ENCODE measurements at places on chromosomes 3 and 15. TPM values are rescaled to one million over a fixed set of nuclear protein-coding genes. Genes with fewer than 3 reads are reported as not detected.

DNA sequence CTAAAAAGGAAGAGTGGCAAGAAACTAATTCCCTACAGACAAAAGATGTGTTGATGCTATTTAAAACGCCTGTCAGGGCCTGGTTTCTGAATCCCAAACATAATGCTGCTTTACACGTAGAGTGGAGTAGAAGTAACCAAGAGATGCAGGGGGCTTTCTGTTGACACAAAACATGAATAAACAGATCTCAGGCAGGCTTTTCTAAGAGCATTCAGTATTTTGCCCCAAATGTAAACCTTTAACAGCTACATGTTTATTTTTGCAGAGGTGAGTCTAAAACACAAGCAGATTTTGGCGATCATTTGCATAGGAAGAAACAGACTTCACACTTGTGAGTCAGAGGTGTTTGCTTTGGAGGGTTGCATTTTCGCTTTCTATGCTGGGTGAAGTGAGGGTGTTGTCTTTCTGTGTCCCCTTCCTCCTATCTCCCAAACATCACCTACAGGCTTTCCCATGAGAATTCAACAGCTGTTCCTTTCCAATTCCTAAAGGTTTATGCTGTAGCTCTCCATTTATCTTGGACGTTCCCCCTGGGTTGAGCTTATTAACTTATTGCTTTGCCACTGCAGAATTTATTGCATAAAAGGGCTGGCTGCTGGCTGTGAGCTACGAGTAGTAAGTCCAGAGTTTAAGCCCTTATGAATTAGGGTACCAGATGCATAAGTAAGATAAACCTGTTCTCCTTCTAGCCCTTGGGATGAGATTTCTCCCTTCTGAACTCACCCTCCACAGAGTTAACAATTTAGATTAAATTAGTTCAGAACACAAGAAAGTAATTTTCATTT is 156.7 kb downstream of the DIPK2A start:
- DNase-seq: no peak

Gene FANCD2
- 5.6 TPM for total RNA-seq

DNA sequence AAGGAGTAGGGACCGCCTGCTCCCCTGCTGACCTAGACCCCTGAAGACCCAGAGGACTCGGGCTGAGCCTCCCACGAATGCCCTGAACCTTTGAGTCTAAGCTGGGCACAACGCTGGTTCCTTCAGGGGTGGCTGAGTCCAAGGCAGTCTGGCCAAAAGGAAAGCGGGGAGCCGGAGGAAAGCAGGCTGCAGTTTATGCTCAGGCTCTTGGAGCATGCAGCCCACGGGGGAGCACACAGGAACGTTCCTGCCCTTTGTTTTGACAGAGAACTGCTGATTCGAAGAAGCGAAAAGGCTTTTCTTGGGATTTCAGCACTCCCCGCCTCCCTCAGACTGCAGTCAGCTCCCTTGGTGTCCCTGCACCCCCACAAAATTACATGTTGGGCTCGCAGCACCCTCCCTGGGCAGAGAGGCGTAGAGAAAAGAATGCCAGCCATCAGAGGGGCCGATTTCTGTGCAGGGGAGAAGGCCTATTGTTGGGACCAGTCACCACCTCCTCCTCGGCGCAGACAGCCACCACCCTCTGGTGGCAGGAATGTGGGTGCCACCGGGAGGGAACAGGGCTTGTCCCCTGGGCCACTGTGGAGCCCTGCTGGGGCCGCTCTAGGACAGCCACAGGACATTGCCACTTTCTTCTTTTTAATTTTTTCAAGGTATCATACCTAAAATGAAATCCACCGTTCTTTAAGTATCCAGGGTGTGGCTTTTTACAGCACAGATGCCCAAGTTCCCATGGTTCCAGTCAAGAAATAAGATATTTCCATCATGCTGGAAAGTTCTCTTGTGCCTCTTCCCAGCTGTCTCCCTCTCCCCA is 72.2 kb downstream of the SMAD6 start:
- peak; percentile 62 for DNase-seq

DNA sequence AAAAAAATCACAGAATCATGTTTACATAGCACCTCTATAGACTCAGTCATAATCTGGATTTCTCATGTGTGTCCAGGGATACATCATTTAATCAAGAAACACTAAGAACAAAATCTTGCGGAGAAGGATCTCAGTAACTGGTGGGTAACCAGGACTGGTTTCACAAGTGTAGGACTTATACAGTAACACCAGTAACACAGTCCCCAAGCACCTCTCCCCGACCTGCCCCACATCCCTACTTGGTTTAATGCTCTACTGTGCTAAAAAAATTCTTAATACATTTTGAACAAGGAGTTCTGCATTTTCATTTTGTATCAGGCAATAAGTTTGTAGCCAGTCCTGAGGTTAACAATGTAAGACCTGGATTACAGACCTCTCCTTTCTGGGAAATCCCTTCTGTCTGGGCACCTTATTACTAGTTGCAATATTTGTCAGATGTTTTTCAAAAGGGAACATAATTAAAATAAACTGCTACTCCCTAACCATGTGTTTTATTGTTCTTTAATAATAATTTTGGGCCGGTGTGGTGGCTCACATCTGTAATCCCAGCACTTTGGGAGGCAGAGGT is 57.6 kb upstream of the BBX start:
- DNase-seq: no peak

- DNase-seq: no peak
These were observed 157.7 kb downstream of the THSD4 start for GRCh38 chr15:71272932-71273331.

DNA sequence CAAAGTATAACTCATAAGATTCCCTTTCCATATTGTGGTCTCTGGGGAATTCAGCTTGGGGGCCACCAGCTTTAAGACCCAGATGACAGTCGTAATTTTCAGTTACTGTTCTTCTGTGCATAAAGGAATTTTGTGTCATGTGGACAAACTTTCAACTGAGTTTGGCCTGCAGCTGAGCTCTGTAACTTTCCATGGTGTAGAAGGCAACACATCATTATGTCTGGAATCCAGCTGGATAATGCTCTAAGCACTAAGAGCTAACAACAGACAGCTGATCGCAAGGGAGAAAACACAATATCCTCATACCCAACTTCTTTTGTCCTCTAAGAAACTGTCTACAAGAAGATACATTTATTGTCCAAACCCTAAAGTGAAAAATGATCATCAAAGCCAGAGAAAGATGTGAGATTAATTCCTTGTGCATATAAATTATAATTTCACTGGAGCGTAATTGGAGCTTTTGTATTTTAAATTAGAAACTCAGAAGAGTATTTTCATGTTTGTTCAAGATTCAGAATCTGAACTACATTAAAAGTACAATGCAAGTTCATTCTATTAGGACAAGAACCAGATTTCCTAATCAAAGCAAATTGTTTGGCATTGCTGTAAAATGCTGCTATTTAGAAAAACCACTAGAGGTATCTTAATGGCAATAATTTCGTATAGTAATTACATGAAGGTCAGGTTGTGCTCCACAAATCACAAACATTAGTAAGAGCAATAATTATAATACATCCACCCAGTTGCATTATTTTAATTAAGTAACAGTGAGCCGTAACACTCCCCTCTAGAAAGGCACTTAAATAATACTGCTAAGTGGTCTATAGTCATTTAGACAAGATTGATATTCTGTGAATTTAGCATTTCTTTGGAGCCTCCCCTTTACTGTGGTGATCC is 218.8 kb downstream of the ATP8B4 start:
- DNase-seq: no peak

DNA sequence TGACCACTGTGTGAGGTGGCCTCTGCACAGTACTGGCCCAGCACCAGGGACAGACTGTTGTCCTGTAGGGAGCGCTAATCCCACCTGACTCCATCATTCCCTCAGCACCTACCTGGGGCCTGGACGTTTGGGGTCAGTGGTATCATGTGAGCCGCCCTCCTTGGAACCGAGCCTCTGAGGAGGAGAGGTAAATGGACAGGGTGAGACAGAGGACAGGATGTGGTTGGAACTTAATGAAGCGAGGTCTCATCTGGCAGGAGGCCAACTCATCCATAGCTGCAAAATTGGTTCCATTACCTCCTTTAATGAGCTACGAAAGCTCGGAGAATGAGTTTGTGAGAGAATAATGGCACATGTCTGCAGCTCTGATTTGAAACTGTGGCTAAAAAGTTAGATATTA is 13.9 kb downstream of the MAPKAPK3 start:
- DNase-seq: no peak

DNA sequence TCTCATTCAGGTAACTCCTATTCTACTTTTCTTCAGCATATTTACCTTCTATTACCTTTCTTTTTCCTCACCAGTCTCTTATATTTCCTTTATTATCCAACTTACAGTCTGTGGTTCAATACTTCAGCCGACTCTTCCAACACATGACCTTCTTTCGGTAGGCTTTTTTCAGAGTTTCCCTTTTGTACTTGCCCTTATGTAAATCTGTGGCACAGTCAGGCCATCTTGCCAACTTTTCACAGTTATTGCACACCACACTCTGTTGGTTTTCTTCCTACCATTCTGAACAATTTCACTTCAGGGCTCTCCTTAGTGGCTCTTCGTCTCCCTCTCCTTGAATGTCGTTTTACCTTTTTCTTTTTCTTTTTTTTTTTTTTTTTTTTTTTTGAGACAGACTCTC is 427.8 kb downstream of the LPP start:
- no peak for DNase-seq

DNA sequence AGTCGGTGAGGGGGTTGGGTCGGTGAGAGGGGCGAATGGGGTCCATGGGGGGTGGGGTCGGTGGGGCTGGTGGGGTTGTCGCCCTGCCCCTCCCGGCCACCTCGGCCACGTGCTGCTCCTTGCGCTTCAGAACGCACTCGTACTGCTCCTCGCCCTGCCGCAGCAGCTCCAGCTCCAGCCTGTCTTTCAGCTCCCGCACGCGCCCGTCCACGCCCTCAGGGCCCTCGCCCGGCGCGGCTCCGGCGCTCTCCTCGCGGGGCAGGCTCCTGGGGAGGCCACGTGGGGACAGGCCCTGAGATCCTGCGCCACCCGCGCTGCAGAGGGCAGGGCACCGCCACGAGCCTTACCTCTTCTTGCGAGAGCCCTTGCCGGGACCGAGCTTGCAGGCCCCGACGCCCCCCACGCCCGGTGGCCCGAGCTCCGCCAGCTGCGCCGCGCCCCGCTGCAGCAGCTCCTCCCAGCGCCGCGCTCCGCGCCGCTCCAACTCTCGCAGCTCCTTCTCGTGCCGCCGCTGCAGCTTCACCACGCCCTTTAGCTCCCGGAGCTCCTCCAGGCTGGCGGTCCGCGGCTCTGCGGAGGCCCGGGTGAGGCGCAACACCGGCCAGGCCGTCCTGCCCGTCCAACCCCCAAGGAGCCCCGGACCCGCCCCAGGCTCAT is 8.2 kb upstream of the ANKRD63 start:
- DNase-seq: no peak

Gene SCN11A
- total RNA-seq: 0.31 TPM

Gene DUOXA2
- total RNA-seq: not detected

DNA sequence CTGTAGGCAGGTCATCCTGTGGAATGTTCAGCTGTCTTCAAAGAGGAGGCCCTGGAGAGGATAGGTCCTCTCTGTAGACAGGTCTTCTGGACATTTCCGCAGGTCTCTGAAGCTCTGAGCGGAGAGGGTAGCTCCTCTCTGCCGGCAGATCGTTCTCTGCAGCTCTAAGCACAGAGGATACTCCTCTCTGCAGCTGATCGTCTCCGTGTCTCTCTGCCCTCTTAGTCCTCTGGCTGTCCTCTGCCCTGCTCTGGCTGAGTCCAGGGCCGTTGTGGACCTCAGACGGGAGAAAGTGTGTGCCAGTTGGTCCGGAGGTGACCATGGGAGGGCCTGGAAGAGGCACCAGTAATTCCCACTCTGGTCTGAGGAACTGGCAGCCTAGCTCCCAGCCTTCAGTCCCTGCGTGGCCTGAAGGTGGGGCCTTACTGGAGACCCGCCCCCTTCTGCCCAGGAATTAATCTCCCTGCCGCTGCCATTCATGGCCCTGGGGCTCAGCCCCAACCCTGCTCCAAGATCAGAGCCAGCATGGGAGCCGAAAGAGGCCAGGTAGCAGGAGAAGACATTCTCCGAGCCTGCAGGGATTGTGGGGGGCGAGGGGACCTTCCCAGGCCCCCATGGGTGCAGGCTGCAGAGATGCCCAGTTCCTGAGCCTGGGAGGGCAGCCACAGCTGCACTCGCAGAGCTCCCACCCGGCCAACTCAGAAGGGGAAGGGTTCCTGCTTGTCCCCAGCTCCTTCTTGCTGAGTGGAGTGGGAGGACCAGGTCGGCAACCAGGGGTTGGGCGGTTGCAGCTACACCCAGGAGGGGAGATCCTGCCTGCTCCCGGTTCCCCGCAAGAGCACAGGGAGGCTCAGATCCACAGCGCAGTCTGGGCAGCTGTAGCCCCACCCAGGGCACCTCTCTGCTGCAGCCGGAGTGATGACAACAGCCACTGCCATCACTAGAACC is 488.7 kb downstream of the RSL24D1 start:
- DNase-seq: no peak

- no peak for DNase-seq
These were observed 251.5 kb downstream of the GABRG3 start for GRCh38 chr15:27222479-27222878.

Gene DPPA4
- under 0.01 TPM for total RNA-seq

DNA sequence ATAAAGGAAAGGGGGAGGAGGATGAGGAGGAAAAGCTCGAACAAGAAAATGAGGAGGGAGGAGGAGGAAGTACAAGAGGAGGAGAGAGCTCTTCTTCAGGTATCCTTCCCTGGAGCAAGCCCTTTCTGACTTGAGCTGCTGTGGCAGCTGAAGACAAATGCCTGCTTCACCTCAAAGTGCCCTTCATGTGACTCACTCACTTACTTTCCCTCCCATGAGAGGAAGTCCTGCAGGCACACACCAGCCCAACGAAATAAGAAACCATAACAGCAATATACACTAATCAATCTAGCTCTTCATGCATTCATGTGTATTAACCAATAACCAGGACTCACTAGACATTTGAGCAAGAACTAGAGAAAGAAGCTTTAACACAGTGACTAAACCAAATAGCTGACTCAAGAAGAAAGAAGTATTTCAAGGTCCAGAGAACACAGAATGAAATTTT is 251.9 kb downstream of the IGSF11 start:
- DNase-seq: no peak

- no peak for DNase-seq
These were observed 124.4 kb upstream of the LIPC start for GRCh38 chr15:58307313-58307961.

- no peak for DNase-seq
These were observed 42.9 kb downstream of the UACA start for GRCh38 chr15:70720228-70721016.

DNA sequence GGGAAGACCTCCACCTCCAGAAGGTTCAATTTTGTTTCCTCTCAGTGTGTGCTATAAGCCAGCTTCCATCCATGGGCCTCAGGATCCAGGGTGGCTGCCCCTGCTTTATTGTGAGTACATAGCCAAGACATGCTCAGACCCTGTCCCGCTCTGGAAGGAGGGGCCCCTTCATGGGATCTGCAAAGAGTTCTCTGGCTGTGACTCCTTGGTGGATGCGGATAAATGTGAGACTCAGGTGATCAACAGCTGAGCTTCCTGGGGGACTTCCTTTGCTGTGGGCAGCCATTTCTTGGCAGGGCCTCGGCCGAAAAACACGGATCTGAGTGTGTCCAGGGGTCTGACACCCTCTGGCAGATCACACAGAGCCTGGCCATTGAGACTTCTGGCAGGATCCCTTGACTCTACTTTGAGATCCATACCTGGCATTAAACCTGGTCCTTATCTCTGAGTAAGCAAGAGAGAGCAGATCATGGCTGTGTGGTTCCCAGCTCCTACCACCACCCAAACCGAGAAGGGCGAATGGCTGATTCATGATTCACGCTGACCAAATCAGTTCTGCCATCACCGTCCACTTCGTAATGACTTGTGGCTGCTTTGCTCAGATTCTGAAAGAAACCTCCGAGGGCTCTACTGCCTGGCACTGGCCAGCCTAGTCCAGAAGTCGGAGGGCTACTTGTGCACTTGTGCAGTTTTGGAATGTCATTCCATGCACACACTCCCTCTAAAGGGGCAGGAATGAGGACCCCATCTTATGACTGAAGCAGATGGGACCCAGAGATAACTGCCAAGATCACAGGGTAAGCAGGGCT is 68.1 kb downstream of the SENP2 start:
- DNase-seq: no peak

All from occipital lobe (tissue), 3 donors.